ENCODE measurements at places on chromosomes 16 and 17. TPM values are rescaled to one million over a fixed set of nuclear protein-coding genes. Genes with fewer than 3 reads are reported as not detected.

The SEPTIN1 gene
- 7.2 TPM for total RNA-seq

The KIF2B gene
- total RNA-seq = not detected

DNA sequence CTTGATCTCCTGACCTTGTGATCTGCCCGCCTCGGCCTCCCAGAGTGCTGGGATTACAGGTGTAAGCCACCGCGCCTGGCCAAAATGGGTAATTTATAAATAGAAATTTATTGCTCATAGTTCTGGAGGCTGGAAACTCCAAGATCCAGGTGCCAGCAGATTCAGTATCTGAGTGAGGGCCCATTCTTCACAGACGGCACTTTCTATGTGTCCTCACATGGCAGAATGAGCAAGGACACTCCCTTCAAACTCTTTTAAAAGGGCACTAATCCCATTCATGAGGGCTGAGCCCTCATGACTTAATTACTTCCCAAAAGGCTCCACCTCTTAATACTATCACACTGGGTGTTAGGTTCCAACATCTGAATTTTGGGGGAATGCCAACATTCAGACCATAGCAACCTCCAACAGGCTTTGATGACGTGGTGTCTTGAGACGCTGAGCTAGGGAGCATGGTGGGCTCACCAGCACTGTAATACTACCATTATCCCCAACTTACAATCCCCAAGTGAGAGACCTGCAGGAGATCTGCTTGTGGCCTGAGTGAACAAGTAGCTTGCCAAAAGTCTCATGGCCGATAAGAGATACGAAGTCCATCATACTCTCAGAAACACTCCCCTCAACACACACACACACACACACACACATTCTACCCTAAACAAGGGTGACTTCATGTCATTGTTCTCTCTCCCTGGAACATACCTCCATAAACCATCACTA lies 8.5 kb downstream of the CMTM4 start:
- no peak for DNase-seq

DNA sequence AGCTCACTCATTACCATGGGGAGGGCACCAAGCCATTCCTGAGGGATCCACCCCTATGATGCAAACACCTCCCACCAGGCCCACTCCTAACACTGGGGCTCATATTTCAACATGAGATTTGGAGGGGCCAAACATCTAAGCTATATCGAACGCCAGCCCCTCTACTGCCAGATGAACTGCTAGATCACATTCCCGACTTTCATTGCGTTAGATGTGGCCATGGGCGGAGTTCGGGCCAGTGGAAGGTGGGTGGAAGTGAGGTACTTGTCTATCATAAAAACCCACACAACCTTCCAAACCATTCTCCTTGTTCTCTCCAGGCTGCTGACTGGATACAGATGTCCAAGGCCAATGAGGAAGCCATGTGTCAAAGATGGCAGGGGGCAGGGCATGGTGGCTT lies 27.0 kb upstream of the ANKRD40CL start:
- no peak for DNase-seq

DNA sequence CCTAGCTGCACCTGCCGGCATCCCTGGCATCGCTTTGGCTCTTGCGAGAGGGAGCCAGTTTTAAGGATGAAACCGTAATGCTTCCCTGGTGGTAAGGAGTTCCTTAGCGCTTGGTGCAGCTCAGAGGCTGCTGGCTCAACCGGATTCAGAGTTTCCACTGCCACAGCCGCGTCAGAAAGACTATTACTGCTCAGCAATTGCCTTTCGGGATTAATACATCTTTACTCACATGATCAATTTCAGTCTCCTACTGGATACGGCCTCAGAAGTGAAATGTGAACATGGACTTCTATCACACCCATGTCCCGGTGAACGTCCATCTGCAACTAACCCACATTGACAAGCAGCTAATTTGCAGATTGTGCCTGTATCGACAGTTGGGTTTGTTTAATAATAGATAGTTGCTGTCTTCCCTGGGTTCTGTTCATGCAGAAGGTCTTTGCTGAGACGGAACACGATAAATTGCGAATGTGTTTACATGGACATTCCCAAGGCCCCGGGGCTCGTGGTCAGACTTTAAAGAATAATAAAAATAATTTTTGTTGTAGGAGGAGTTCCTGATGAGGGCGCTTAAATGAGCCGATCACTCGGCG lies 175.4 kb downstream of the ENGASE start:
- no peak for DNase-seq

GRCh38 chr16:445566-445965 lies 20.1 kb downstream of the RAB11FIP3 start:
- no peak for DNase-seq

- no peak for DNase-seq
Observed at GRCh38 chr16:56888806-56889205, 23.8 kb downstream of the SLC12A3 start.

GRCh38 chr17:1491443-1492248 lies 840 bp downstream of the MYO1C start:
- DNase-seq = peak; percentile 84

Measured in sciatic nerve (tissue), 2 donors.